ENCODE measurements at places on chromosomes 5 and 9. TPM values are rescaled to one million over a fixed set of nuclear protein-coding genes. Genes with fewer than 3 reads are reported as not detected.

DNA sequence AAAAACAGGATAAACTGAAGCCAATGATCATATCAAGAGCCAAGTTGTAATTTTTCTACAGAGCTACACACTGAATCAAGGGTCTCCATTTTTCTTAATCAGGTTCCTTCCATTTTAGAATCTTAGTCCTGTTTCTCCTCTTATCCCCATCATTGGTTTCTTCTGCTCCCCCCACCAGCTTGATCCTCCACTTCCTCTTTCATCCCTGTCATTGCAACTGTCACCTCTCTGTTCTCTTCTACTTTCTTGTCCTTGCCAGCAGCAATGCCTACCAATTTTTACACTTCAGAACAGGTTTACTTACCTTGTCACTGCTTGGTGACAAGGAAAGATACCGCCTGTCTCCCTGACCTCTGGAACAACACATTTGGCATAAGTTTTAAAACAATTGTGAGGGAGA, 97.3 kb downstream of the CFAP90 start:
- DNase-seq: no peak

DNA sequence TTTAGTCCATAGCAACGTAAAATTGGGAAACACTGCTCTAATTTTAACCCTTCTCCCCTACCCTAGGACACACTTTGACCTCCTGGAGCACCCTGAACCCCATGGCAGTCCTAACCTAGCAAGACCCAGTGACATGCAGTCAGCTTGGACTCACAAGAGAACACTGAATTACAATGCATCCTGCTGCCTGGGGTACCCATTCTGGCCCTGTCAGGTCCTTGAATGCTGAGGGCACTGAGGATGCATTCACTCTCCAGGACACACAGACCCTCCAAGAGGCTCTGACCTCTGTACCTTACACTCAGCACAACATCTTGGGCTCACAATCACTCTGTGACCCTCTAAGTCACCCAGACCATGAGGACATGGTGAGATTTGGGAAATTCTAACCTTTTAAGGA, 1.8 kb upstream of the PROP1 start:
- DNase-seq: no peak

DNA sequence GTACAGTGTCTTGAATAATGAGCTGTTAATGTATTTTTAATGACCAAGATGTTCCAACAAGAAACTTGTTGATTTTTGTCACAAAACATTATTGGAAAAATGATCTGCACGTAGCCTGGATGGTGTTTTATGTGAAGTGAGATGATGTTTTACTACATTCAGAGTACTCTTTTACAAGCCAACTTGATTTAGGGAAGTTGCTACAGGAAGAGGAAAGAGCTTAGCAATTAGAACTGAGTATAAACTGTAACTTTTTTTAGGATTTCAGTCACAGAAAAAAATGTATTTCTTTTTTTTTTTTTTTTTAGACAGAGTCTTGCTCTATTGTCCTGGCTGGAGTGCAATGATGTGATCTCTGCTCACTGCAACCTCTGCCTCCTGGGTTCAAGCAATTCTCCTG, 113.6 kb upstream of the ADRA1B start:
- no peak for DNase-seq

DNA sequence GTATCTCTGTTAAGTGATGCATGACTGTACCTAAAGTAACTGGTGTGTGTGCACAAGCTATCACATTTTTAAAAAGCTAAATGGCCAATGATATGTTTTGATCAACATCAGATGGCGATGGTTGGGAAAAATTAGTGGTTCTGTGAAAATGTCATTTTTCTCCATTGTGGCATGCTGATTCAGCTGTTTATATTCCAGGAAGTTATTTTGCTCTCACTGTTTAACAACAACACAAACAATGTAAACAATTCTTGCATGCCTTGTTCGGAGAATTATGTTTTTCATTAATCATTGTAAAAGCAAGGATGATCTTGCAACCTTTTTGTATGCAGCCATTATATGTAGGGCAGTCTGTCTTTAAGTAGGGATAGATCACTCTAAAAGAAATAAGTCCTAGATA, 106.1 kb upstream of the LHFPL2 start:
- DNase-seq: no peak

DNA sequence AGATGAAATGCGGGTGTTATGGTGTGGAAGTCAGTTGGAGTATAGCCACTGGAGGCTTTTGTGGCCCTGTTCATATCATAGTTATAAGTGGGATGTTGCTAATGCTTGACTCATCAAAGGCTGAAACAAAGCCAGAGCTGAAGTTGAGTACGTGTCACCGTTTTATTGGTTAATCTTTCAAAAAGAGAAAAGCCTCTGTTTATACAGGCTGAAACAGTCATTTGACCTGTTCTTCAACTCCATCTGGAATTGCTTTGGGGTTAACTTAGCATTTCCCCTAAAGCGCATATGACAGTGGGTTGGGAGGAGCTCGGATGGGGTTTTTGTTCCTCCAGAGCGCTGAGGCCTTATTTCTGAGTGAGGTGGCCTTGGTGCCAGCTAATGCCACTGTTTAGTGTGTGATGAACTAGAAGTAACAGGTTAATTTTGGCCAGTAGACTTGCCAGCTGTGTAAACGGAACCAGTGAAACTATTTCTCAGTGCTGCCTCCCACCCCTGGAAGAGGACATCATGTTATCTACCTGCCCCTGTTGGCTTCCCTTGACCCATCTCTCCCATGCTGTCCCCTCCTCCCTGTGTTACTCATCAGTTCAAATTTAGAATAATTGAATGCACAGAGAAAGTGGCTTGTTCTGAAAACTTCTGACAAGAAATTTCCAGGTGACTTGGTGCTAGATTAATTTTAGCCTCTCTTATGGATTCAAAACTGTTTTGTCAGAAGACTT, 34.2 kb downstream of the MTAP start:
- DNase-seq: peak; percentile 94

DNA sequence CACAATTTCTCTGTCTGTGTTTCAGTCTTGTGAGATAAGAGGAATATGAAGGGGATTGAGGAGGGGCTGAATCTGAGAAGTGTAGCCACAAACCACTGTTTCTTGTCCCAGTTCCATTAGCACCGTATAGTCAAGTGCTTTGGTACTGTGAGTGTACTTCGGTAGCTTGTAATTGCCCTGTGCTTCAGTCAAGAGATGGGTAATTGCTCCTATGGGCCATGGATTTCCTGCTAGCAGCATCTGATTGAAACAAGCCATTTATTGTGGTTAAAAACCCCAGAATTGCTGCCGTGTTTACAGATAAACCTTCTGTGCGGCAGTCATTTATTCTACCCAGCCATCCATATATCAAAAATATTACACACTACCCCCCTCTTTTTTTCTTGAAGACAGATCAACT, 98.6 kb downstream of the MAT2B start:
- no peak for DNase-seq

- no peak for DNase-seq
Observed at GRCh38 chr5:123474228-123474627, 37.7 kb upstream of the CSNK1G3 start.

DNA sequence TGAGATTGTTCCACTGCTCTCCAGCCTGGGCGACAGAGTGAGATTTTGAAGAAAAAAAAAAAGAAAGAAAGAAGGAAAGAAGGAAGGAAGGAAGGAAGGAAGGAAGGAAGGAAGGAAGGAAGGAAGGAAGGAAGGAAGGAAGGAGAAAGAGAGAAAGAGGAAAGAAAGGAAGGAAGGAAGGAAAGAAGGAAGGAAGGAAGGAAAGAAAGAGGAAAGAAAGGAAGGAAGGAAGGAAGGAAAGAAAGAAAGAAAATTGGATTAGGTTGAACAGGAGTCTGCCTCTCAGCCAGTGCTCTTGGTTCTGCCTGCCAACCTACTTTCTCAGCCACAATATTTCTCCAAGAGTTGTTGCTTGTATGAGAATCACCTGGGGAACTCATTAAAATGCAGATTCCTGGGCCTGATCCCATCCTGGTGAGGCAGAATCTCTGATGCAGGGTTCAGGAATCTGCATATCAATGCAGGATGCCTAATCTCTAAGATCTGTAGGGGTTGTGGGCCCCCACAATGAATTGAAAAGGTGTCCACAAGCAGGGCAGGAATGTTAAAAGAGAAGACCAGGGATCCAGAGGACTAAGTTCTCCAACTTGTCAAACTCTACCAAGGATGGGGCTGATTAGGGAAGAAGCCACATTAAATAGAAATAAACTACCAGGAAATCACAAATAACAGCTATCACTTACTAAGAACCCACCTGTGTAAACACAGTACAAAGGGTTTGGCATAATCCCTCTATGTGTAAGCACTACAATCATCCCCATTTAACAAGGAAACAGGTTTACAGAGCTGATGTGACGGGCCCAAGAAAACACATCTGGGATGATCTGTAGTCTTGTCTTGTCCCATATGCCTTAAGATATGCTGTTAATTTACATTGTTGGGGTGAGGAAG, 23.4 kb upstream of the GALNT10 start:
- no peak for DNase-seq

HMMR gene
- total RNA-seq: 7.1 TPM
